ENCODE measurements at places on chromosomes 3 and 15. TPM values are rescaled to one million over a fixed set of nuclear protein-coding genes. Genes with fewer than 3 reads are reported as not detected.

ZPLD1 gene
- total RNA-seq: 0.06 TPM

HYAL2 gene
- 28.8 TPM for total RNA-seq

BFSP2 gene
- not detected for total RNA-seq

TADA3 gene
- 59.0 TPM for total RNA-seq

C3orf22 gene
- total RNA-seq: not detected
